ENCODE measurements at places on chromosomes 7 and 10.

DNA sequence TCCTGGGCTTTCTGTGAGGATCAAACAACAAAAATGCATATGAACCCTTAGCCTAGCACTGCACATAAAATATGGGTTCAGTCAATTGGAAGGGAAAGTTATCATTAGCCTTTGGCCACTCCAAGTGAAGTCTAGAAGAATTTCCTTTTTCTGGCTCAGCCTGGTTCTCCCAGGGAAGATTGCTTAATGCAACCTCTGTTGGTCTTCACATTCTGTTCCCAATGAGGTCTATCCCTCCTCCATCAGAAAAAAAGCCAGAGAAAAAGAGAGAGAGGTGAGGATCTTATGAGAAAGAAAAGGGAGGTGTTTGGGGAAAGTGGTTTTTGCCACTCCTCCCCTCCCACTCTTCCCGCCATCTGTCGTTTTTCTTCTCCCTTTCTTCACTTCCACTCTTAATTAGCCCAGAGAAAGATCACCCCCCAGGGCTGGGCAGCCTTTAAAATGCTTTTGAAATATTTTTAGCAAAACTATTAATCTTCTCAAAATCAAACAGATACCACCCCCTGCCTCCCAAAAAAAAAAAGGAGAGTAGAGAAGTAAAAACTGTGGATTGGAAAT lies 31.1 kb downstream of the CPVL start:
- DNase-seq, result no peak

DNA sequence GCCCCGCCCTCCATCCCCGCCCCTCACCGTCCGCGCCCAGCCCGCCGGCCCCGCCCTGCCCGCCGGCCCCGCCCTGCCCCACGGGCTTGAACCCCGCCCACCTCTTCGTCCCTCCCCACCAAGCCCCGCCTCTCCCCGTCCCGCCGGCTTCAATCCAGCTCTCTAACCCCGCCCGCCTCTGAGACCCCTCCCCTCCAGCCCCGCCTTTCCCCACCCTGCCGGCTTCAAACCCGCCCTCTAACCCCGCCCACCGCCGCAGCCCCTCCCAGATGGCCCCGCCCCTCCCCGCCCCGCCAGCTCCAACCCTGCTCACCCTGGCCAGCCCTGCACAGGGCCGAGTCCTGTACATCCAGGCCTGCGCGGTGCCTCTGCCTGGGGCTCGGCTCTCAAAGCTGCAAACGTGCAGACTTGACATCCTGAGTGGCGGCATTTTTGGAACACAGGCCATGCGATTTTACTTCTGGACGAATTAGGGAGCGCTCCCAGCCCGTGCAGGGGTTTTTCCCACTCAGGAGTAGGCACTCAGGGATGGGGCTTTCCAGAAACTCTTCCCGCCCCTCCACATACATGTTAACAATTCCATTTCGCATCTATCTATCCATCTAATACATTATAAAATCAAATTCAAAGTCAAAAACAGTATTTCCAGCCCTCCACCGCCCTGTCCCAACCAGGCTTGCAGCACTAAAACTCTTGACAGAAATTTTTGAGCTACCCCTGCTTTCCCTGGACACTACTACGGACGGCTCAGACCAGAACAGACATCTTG lies 477 bp upstream of the NMT2 start:
- DNase-seq, result peak; percentile 93

DNA sequence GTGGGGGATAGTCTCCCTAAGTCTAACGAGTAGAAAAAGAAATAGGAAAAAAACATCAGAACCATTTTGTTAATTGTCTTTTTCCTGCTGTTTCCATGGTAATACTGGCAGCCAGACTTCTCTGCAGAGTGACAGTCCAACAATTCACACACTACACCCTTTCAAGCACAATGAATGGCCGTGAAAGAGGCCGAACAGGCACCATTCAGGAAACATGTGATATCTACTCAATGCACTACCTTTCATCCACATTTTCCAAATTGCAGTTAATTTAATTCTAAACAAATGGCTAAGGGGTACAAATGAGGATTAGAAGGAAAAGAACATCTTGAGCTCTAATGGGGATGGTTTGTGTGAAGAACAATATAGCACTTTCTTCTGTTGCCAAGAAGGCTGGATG lies 358.5 kb upstream of the ANKRD30A start:
- no peak for DNase-seq

DNA sequence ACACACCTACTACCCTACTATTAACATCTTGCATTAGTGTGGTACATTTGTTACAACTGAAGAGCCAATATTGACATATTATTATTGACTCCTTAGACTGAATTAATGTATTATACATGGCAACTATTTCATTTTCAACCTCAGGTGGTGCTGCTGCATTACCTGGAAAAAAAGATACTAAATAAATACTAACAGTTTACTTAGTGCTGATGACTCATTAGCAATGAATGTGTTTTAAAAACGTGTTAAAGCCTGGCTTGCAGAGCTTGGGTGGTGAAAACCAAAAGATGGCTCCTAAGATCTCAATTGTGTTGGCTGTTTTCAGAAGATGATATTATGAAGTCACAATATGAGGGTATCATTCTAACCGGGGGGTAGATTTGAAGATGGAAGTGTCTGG lies 34.8 kb downstream of the CFAP43 start:
- DNase-seq, result no peak

- peak; percentile 62 for DNase-seq
Measured at GRCh38 chr7:100486753-100487446, 3.2 kb downstream of the NYAP1 start.

DNA sequence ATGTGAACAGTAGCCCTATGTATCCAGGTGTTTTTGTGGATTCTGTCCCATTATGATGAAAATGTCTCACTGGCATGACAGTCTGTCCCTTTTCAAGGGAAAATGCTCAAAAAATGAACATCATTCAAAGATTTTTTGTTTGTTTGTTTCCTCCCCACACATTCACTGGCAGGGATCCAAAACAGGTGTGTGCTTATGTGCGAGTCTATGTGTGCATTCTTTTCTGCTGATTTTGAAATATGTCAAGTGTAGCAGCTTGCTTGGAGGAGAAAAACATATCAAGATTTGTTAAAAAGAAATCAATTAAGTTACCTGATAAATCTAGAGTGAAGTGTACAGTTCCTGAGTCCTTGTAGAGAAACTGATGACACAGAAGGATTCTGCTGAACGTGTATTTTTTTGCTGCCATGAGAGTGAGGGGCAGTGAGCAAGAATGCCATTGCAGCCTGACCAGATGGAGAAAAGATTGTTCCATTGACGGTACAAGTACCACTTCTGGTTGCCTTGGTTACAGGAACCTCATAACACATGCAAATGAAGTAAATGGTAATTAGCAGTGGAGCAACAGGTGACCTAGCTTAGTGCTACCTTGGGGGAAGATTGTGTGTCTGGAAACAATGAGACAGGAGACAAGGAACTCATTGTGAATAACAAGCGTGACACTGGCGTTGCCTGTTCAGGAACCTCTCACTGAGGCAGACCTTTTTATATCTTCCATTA lies 277.4 kb upstream of the PHYHIPL start:
- DNase-seq, result no peak

DNA sequence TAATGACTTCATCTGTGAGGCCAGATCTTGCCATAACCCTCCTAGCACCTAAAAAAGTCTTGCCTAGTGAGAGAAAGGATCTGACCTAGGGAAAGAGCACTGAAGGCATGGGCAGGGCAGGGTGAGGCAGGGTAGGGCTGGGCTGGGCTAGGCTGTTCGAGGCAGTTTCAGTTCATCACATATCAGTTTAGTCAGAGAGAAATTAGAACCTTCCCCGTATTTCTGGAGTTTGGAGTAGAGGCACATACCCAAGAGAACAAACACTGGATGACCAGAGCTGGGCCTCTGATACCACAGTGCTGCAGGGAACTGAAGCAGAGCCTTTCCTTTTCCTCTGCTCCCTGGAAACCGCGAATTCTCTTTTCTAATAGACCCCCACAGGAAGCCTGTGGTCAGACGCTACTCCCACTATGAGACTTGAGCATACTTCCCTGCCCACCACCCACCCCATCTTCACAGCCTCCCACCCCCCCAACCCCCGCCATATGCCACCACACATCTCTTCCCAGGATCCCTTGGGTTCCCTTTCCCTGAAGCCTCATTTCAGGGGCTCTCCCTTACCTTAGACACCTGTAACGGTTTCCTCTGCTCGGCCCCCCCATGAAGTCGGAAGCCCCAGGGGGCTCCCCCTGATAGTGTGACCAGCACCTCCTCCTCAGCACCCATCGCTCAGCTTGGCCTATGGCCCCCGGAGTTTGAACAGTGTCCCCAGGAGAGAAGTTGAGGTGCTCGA lies 406 bp downstream of the SYNPO2L start:
- DNase-seq, result no peak

DNA sequence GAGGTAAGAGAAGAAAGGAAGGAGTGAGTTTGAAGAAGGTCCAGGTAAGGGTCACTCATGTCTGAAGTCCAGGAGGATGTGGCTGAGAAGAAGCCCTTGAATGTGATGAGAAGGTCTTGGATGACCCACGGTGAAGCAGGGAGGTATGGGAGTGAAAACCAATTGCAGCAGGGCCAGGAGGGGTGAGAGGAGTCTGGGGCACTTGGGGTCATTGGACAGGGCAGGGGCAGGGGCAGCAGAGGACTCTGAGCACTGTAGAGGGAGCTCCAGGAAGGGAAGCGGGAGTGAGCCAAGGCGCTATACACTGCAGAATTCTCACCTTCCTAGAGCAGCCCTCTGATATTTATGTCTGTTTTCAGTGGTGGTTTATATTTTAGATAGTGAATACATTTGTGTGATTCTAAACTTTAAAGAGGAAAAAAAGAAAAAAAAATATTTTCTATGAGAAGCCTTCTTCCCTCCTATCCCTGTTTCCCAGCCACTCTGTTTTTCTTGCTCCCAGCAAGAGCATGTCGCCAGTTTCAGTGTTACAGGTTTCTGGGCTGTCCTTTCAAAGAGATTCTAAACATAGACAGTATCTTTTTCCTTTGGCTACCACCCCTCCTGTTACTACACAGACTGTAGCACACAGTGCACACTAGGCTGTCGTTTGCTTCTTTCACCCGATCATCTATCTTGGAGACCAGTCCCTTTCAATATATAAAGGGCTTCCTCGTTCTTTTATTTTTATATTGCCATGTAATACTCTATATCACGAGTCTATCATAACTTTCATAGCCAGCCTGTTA lies 24.5 kb downstream of the BLVRA start:
- no peak for DNase-seq

Data from OCI-M1 (cell line).